NCI-H510A treated with DMSO at 0.1 percent for 48 hours (cell line): ENCODE measurements at places on chromosomes 16 and 17.
A peak's percentile ranks its signal among the peaks of the same experiment; 100 is the strongest.

DNA sequence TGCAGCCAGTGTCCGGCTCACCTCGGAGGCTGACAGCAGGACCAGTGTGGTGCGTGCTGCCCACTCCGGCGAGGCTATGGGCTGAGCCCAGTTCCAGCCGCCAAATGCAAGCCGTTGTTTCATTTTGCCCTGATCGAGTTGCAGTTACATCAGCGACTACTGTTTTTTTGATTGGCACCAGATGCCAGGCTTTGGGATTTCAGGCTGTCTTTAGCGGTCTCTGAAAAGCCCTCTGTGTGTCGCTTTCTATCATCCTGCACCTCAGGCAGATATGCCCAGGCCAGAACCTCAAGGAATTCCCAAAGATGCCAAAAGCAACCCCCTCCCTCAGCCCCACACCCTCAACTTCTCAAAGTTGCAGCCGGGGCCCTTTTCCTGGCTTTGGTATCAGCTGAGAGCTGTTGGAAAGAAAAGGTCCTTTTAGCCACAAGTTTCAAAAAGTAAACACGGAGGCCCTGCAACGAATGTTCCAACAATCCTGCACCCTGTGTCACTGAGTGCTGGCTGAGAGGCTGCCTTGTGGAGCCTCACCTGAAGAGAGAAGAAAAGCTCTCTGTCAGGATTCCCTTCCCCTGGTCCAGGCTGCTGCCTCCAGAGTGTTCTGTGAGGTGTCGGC, 58.9 kb downstream of the WWP2 start:
- DNase-seq: no peak

DNA sequence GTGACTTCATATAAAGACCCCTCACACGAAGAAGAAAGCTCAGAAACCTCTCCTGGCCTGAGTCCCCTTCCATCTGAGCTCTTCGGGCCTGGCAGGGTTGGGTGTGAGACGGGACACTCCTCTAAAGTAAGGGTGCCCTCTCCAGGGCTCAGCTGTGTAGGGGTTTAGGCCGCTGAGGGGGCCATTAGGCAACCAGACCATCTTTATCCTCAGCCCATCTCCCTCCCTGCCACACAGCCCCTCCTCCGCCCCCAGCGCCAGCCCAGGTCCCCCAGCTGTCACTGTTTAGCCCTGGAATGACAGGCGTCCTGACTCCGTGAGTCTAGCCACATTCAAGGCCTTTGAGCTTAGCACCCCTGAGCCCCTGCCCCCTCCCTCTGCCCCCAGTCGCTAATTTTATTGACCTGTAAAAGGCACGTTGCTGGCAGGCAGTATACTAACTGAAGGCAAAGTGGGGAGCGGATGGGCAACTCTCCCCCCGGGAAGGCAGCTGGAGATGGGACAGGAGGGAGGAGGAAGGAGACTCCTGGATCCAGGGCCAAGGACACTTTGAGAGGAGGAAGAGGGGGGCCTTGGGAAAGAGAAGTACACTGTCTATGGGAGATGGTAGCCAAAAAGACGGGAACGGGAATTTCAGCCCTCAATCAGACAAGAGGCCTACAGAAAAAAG, 592 bp upstream of the ZNF385C start:
- no peak for DNase-seq

- DNase-seq: no peak
Observed at GRCh38 chr16:30692396-30693064, 6.4 kb upstream of the SRCAP start.

GRCh38 chr16:72620348-72620747, 427.6 kb downstream of the ZFHX3 start:
- DNase-seq: peak; percentile 15

- no peak for DNase-seq
Observed at GRCh38 chr17:77245162-77245926, 104.6 kb downstream of the SEC14L1 start.

DNA sequence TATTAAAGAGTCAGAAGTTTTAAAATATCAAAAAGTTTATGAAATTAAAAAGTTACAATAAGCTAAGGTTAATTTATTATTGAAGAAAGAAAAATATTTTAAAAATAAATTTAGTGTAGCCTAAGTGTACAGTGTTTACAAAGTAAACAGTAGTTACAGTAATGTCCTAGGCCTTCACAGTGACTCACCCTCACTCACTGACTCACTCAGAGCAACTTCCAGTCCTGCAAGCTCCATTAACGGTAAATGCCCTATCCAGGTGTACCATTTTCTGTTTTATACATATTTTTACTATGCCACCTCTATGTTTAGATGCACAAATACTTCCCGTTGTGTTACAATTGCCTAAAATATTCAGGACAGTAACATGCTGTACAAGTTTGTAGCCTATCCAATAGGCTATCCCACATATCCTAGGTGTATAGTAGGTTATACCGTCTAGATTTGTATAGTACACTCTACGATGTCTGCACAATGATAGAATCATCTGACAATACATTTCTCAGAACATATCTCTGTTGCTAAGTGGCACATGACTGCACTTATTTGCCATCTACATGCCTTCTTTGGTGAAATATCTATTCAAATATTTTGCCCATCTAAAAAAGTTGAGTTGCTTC, 67.2 kb upstream of the WSB1 start:
- DNase-seq: no peak

DNA sequence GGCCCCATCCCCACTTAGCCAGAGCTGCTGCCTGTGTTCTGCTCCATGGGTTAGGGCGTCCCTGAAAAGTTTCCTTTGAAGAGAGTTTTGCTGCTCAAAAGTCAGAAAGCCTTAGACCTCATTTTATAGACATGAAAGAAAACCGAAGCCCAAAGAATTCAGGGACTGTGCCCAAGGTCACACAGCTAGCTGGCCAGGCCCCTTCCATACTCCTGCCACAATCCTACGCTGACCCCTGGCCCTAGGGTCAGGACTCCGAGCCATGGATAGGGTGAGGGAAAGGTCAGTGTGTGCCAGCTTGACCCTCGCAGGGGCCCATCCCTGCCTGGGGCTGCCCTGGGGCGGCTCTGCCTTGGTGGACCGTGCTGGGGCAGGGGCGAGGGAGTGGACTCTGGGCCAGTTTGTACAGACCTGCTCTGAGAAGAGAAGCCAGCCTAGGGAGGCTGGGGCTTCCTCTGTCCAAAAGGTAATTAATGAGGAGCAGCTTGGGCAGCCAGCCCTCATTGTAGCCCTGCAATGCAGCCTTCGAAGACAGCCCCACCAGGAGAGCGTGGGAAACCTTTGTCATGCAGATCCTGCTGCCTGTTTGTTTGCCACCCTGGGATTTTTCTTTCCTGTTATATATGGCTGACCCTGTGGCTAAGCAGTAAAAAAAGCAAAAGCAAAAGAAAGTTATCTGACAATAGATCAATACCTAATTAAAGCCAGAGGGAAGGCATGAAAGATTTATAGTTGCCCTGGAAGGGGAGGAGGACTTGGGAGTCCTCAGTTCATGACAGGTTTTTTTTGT, 37.4 kb downstream of the RHBDL3 start:
- no peak for DNase-seq

GRCh38 chr17:39082482-39082881, 69.0 kb downstream of the PLXDC1 start:
- DNase-seq: no peak

- DNase-seq: peak; percentile 79
Observed at GRCh38 chr16:53502331-53503269, at the start of gene AKTIP. Gene AKTIP (minus strand): TSS chr16:53503209. CDS start chr16:53500259, 2,950 bp downstream.

DNA sequence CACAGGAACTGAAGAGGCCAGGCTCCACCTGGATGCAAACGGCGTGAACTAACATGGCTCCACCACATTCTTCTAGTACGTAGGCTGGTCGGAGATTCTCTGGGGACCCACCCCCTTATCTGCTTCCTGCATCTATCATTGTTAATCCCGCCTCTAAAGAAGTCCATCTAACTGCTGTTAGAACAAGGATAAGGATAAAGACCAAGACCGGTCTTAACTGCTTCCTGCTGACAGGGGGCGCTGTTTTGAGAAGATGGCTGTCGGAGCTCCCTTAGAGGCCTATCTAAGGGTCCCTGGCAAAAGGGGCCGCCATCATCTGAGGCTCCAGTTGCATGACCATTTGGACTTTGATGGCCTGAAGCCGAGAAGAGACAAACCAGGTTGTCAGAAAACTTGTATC, 25.8 kb upstream of the TNFSF12 start:
- no peak for DNase-seq

GRCh38 chr16:49523435-49524159, 150.0 kb downstream of the C16orf78 start:
- no peak for DNase-seq

DNA sequence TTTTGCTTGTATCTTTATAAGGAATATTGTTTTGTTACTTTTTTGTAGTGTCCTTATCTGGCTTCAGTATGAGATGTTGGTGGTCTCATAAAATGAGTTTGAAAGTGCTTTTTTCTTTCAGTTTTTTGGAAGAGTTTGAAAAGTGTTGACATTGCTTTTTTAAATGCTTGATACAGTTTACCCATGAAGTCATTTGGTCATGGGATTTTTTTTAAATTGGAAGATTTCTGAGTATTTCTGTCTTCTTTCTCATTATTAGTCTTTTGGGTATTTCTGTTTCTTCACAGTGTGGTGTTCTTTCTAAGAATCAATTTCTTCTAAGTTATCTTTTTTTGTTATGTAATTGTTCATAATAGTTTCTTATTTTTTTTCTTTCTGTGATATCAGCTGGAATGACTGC, 15.1 kb downstream of the ZNF267 start:
- no peak for DNase-seq

DNA sequence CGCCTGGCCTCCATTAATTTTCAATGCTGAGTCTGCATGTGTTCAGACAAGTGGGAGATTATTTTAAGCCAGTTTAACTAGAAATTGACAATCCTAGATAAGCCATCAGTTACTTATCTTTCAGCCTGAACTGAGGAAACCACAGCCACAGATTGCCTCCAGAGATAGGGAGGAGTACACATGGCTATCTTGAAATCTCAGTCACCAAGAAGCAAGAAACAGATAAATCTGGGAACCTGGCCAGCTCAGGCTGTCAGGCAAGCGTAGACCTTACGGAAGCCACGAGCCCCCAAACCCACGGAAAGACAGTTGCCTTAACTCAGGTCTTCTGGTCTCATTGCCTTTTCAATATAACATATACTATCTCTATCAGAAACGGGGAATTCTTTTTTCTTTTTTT, 2.0 kb upstream of the GLG1 start:
- DNase-seq: no peak

GRCh38 chr17:80471922-80472321, 4.5 kb downstream of the NPTX1 start:
- DNase-seq: no peak

GRCh38 chr16:19137201-19138128, 23.7 kb downstream of the ITPRIPL2 start:
- peak; percentile 87 for DNase-seq

DNA sequence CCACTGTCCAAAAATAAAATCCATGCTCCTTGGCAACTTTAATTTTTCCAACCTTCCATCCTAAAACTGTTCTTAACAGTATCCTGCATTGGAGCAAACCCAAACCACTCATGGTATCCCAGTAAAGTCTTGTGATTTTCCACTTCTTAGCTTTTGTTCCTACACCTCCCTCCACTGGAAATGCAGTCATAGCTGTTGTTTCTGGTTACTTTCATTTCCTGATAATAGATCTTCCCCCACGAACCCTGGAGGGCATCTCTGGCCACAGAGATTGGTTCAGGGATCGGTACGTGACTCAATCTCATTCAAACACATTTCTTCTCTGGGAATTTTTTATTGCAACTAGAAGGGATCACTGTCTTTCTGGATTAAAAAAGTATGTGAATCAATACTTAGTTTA, 276.0 kb downstream of the GRIN2A start:
- DNase-seq: no peak

DNA sequence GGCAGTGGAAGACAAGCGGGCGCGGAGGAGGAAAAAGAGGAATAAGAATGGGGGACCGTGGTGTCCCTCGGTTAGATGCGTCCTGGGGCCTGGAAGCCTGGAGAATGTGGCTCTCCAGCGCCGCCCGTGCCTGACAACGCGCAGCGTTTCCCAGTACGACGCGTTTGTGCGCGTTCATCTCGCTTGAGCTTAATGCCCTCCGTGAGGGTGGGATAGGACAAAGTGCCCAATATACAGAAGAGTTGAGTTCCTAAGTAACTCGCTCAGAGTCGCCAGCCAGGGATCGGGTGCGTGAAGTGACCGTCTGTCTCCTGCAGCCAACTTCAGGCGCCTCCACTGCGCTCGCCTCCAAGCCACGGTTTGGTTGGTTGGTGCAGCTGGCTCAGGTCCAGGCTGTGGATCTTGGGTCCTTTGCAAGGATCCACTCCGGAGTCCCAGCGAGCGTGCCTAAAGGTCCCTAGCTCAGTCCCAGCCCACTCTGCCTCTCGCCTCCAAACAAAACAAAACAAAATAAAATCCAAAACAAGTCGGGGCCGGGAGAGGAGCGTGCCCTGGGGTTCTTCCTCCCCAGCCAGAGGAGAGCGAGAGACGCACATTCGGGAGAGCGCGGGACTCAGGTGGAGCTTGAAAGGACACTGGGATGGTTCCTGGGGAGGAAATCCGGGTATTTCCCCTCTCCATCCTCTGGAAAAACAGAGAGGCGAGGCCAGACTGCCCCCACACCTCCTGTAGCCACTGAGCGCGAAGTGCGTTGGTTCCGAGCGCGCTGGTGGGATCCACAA, 974 bp downstream of the GALR2 start:
- no peak for DNase-seq

GRCh38 chr16:80990577-80990976, 16.1 kb downstream of the CMC2 start:
- no peak for DNase-seq

DNA sequence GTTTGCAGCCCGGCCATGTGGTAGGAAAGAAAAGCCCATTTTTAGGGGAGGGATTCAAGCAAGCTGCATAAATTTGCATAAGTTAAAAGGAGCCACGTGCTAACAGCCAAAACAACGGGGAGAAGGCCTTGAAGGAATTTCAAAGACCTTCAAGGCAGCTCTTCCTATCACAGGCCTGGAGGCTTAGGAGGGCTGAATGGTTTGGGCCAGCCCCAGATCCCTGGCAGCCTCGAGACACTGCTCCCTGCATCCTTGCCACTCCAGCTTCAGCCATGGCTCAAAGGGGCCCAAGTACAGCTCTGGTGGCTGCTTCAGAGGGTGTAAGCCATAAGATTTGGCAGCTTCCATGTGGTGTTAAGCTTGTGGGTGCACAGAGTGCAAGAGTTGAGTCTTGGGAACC, 22.6 kb downstream of the PRDM7 start:
- no peak for DNase-seq

DNA sequence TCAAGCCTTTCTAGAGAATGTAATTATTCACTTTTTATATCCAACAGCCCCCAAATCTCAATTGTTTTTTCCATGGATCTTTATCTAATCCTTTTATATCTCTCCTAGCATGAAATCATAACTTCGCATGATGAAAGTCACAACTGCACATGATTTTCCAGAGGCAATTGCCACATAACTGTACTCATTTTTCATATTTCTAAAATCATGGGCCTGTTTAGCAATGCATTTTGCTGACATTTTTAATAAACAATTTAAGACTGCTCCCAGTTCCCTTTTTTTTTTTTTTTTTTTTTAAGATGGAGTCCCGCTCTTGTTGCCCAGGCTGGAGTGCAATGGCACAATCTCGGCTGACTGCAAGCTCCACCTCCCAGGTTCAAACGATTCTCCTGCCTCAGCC, 83.5 kb downstream of the VMP1 start:
- no peak for DNase-seq

GRCh38 chr17:81222620-81222905, 202 bp downstream of the CEP131 start:
- DNase-seq: no peak

- DNase-seq: no peak
Observed at GRCh38 chr16:29858149-29858849, 4.7 kb downstream of the CDIPT start.

- no peak for DNase-seq
Observed at GRCh38 chr16:1144476-1145382, 8.2 kb upstream of the CACNA1H start.

GRCh38 chr16:81779536-81780320, 637 bp downstream of the PLCG2 start:
- DNase-seq: no peak

- no peak for DNase-seq
Observed at GRCh38 chr16:71282943-71283342, 6.3 kb downstream of the CMTR2 start.
